ENCODE measurements at places on chromosomes 11 and 22.

- no peak for DNase-seq
Measured at GRCh38 chr11:87889126-87889525, 286.1 kb downstream of the RAB38 start.

DNA sequence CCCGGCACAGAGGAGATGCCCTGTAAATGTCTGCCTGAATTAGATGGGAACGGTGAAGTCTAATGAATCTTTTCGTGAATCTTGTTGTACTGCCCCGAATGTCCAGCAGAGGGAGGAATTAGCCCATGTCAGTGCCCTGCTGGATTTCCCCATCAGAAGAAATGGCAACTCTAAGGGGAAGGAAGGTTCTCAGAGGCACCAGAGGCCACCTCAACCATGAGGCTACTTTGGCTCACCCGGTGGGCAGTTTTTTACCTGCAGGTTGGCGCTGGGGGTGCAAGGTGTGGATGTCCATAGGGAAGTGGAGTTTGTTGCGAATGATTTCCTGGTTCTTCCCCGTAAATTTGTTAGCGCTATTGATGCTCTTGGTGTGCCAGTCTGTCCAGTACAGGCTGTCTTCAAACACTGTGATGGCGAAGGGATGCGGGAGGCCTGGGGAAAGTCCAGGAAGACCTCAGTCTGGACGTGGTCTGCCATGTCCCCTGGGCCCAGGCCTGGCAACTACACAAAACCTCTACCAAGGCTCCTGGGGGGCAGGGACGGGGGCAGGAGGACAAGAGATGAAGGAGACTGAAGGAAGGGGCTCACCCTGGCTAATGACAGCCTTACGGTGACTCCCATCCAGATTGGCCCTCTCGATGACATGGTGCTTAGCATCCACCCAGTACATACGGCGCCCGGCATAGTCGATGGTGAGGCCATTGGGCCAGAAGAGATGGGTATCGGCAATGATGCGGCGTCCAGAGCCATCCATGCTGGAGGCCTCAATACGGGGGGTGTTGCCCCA, 28.5 kb downstream of the LRP4 start:
- peak; percentile 50 for DNase-seq

DNA sequence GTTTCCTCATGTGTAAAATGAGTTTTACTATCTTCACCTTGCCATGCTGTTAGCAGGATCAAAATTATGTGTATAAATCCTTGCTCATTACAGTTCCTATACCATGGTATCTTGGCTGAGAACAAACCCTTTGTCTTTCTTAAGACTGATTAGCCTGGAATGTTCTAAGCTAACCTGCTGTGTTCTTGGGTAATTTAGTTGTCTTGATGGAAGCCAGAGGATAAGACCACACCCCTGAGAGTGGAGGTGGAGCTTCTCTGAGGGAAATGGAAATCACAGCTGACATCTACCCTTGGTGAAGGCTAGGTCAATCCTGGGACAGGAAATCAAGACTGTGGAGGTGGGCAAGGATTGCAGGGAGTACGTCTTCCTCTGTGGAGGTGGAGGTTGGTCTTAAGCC, 206.1 kb upstream of the ARHGAP20 start:
- DNase-seq = no peak

DNA sequence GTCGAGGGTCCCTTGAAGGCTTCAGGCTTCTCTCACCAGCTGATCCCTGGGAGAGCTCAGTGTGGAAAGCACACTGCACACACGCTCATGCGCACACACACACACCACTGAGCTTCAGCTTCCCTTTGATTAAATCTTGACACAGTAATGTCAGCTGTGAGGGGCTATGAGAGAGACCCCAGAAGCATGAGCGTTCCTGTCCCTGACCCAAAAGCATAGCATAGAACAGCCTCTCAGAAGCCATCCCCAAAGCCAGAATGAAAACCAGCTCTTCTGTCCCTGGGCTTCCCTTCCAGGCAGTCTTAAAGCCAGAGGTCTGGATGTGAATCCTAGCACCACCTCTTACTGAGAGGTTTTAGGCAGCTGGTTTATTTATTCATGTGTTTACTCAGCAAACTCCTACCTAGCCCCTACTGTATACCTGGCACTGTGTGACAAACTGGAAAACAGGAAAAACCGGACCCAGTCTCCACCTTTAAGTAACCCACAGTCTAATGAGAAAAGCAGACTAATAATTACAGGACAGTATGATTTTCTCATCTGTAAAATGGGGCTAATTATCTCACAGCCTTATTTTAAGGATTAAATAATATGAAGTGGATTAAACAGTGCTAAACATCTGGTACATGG, 15.9 kb downstream of the GALNT18 start:
- DNase-seq = no peak

DNA sequence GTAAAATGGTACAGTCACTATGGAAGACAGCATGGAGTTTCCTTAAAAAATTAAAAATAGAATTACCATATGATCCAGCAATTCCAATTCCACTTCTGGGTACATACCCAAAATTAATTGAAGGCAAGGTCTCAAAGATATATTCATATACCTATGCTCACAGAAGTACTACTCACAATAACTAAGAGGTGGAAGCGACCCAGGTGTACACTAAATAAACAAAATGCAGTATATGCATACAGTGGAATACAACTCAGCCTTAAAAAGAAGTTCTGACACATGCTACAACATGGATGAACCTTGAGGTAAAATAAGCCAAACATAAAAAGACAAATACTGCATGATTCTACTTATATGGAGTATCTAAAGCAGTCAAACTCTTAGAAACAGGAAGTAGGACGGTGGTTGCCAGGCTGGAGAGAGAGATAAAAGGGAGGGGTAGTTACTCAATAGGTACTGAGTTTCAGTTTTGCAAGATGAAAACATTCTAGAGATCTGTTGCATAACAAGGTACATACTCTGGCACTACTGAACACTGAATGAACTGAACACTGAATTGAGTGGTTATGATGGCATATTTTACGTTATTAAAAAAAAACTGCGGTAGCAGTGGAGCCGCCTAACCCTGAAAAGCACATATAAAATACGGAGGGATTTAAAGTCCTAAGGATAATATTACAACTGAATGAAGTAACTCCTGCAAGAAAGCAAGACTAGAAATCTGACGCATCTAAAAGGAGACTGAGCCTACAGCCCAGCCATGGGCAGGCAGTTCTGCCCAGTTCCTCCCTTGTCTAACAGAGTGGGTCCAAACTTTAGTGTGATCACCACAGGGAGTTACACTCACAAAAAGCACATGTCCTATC, 12.8 kb downstream of the DGCR2 start:
- no peak for DNase-seq

- DNase-seq = no peak
Measured at GRCh38 chr11:69696749-69697468, 6.9 kb downstream of the FGF19 start.

GRCh38 chr11:30567120-30567519, 19.0 kb downstream of the MPPED2 start:
- DNase-seq = no peak

Measured in stimulated activated CD4-positive, alpha-beta T cell treated with anti-CD3 and anti-CD28 coated beads, TNF-alpha, amount 100 ng/mL, for 1 hour (primary cell).